Stimulated activated CD4-positive, alpha-beta T cell treated with anti-CD3 and anti-CD28 coated beads, TNF-alpha, amount 100 ng/mL, for 24 hours (primary cell): ENCODE measurements at places on chromosomes 4 and X.

GRCh38 chr4:1532549-1533395 lies 126.5 kb upstream of the NKX1-1 start:
- no peak for DNase-seq

GRCh38 chrX:120585702-120586101 lies 18.2 kb upstream of the MCTS1 start:
- DNase-seq, result no peak

DNA sequence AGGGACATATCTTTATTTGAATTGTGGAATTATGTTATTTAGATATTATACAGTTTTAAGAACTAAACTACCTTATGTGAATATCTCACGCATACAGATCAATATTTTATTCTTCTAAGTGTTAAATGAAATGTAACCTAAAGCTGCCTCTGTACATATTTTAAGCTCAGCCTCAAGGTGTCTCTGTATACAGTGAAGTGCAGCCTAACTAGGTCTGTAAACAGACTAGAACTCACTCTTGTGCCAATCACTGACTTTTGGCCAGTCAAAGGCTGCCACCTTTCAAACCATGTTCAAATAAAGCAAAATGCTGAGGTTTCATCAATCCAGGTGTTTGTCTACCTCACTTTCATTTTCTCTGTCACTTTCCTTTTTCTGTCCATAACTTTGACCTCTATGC lies 1074.5 kb upstream of the PRKX start:
- no peak for DNase-seq

GRCh38 chrX:113629326-113629725 lies 788.7 kb upstream of the AMOT start:
- no peak for DNase-seq
